ENCODE measurements at places on chromosomes 7 and 10.

DNA sequence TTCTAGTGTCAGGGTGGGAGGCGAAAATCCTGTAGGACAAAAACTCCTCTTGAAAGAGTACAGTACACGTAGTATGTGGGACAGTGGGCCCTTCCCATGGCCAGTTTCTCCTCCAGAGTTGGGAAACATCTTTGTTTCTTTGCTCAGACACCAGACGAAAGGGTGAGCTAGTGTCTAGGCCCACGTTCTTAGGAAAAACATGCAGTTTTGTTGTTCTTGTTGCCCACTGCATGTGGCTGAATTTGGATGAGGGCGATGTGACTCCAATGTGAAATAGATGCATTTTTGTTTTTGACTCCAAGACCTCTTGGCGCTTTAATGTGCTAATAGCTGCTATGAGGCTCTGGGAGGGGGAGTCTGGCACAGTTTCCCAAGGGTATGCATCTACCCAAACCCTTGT is 100.8 kb downstream of the ATXN7L1 start:
- no peak for DNase-seq

GRCh38 chr7:70627461-70627860 is 504.5 kb upstream of the GALNT17 start:
- no peak for DNase-seq

DNA sequence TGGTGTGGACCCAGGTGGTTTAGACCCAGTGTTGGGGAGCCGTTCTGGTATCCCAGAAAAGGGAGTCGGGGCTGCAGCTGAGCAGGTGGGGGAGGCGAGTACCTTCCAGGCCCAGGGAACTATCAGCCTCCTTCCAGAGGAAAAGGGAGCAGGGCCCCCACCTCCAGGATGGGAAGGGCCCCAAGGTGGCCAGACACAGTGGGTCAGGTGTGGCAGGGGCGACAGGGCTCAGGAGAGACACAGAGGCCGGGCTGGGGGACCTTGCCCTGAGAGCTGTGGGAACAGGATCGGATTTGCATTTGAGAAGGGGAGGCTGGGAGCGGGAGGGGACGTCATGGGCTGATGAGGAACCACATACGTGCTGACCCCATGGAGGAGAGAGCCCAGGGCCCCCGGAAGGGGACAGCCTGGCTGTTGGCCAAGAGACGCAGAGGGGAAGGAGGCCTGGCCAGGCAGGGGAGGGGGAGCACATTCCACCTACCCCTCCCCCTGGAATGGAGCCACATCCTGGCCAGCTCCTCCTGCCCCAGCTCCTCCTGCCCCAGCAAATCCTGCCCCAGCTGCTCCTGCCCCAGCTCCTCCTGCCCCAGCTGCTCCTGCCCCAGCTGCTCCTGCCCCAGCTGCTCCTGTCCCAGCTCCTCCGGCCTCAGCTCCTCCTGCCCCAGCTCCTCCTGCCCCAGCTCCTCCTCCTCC is 9.7 kb upstream of the TTYH3 start:
- no peak for DNase-seq

DNA sequence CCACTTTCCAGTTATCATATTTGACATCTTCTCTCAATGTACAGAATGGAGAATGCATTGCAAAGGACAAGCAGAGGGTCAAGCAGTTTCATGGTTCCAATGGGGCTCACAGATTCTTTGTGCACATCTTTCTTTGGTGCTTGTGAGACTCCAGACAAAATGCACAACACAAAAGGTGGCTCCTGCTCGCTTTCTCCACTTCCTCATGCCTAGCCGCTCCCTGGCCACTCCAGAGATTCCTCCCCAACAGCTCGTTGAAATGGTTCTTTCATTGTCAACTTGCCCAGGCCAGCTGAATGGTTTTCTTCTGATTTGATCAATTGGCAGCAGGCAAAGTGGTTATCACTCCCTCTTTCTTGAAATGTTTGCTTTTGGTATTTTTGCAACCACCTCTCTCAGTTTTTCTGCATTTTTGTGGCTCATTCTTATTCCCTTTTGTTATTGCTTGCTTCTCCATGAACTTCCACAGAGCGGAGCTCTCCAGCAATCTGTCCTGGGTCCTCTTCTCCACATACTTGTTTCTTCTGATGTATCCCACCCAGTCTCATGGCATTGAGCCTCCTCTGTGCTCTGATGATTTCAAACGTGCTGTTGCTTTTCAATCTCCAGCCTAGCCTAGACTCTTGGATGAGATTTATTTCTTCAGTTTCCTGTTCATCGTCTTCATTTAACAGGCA is 507.8 kb upstream of the MKI67 start:
- DNase-seq, result no peak

DNA sequence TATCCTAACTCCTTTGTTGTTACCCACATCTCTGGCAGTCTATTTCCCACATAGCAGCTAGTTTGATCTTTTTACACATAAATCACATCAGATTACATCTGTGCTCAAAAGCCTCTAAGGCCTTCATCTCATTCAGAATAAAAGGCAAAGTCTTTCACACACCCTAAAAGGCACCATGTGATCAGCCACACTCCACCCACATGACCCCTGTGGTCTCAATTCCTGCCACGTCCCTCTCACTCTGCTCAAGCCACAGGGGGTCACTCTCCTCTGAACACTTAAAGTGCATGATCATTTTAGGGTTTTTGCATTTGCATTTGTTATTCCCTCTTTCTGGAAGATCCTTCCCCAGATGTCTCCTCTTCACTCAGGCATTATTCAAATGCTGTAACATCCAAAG is 30.8 kb downstream of the ELAPOR2 start:
- DNase-seq, result no peak

- no peak for DNase-seq
These were observed 42.7 kb downstream of the PRF1 start for GRCh38 chr10:70559861-70560260.

- no peak for DNase-seq
These were observed 10.8 kb upstream of the AQP1 start for GRCh38 chr7:30900803-30901362.

Measured in activated CD8-positive, alpha-beta memory T cell treated with anti-CD3 and anti-CD28 coated beads for 4 hours (primary cell).